ENCODE measurements at places on chromosomes 5 and 9.

- DNase-seq: no peak
These were observed 62.1 kb downstream of the CEMIP2 start for GRCh38 chr9:71706176-71706575.

- no peak for DNase-seq
These were observed 52.8 kb downstream of the CAST start for GRCh38 chr5:96714951-96715451.

DNA sequence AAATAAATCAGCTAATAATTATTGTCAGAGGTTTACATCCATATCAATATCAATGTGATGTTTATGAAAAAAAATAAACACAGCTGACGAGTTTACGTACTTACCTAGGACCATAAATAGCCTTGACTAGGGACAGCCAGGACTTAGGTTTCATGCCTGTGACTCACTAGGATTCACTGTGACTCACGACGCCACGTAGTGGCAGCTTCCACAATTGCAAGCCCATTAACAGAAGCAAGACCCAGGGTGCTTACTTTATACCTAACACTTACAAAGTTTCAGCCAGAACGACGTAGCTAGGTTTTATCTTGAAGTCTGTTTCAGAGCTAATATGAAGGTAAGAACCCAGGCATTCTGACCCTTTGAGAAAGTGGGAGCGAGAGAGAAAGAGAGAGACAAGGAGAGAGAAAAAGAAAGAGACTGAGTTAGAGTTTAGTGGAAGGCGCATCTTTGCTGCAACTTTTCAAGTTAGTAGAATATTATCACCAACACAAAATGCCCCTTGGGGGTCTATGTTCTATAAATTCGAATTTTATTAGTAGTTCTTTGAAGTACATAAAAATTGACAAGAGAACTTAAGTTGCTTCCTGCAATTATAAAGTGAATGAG is 191.2 kb downstream of the GNA14 start:
- DNase-seq: peak; percentile 61

DNA sequence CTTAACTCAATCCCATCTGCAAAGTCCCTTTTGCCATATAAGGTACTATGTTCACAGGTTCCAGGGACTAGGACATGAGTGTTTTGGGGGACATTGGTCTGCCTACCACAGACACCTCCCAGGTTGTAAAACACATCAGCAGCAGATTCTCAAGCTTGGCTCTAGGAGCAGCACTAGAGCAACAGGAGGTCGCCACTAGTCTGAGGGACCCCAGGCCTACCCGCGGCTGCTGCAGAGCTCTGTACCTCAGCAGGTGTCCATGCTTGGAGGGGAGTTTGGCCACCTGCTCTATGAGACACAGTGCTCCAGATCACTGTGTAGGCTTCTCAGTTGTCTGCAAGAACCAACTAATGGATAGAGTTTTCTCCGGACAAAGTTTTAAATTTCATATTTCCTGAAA is 262.2 kb upstream of the ARRDC3 start:
- DNase-seq: no peak

DNA sequence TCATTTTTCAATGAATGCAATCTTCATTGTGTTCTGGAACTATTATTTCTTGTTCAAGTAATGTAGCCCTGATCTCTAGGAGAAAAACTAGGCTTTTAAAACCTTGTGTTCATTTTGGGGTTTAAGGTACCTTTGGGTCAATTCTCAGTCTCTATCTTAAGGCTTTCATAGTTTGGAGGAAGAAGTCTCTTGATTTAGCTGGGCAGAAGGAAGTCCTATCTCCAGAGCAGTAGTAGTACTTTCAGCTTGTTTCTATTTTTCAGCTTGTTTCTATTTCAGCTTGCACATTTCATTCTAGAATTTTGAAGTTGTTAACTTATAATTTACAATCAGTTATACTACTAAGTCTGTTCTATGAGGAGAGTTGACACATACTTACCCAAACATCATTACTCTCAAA is 15.2 kb downstream of the CSNK1G3 start:
- DNase-seq: no peak

- DNase-seq: no peak
These were observed 14.9 kb downstream of the IL4 start for GRCh38 chr5:132688536-132689339.

DNA sequence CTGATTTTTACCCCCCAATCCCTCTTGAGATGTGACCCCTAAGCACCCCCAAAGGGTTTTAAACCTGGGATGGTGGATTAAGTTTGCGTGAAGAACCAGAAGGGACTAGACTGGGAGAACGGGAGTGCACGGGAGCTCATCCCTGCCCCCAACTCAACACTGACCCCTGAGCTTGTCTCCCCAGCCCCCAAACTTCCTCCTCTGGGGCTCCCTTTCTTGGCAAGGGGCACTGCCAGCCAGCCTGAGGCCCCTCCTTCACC is 5.0 kb upstream of the SET start:
- DNase-seq: no peak

- DNase-seq: no peak
These were observed 30.7 kb downstream of the IFNW1 start for GRCh38 chr9:21110708-21111576.

GRCh38 chr9:77427256-77427927 is 220.7 kb downstream of the GNA14 start:
- DNase-seq: no peak

- DNase-seq: no peak
These were observed 278.6 kb upstream of the C9orf72 start for GRCh38 chr9:27851858-27852257.

DNA sequence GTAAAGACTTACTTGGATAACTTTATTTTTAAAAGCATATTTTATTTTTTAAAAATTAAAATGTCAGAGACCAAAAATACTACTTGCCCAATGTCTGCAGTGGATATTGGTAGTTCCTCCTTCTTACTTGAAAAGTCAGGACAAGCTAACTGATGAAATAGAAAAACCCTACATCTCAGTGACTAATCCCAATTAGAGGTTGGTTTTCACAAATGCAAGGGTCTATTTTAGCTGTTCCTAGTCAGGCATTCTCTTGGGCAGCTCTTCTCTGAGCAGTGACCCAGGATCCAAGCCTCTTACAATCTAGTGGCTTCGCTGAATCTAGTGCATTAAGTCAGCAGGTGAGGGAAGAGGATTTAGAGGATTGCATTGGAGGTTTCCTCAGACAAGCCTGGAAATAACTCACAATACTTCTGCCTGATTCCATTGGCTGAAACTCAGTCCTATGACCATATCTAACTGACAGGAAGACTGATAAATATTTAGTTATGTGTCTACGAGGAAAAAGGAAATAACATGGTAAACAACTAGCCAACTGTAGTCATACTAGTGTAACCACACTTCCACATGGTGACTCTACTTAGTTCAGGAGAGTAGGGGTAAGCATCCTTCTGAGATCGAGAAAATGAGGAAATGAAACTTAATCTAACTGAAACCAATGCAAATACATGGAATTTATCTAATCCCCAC is 34.2 kb upstream of the MIER3 start:
- DNase-seq: no peak

- no peak for DNase-seq
These were observed 118.7 kb upstream of the CD180 start for GRCh38 chr5:67315082-67315989.

- DNase-seq: no peak
These were observed 24.8 kb upstream of the HNRNPA0 start for GRCh38 chr5:137778772-137779564.

- DNase-seq: no peak
These were observed 508 bp upstream of the SNCAIP start for GRCh38 chr5:122311497-122311960.

DNA sequence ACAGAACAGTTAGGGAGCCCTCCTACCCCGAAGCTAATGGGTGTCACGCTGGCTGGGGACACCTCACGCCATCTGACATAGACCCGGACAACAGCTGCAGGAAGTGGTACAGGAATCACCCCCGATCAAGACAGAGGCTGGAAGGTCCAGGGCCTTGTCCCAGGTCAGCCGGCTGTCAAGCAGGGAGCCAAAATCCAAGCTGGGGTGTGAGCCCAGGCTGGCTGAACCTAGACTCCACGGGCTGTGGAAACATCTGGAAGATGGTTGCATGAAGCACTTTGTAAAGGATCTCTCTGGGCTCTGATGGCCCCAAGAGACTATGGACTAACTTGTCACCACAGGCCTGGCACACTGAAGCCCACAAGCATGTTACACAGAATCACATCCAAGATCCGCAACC is 68.9 kb upstream of the STXBP1 start:
- no peak for DNase-seq

GRCh38 chr5:159765760-159766517 is 150.3 kb upstream of the ADRA1B start:
- DNase-seq: no peak

DNA sequence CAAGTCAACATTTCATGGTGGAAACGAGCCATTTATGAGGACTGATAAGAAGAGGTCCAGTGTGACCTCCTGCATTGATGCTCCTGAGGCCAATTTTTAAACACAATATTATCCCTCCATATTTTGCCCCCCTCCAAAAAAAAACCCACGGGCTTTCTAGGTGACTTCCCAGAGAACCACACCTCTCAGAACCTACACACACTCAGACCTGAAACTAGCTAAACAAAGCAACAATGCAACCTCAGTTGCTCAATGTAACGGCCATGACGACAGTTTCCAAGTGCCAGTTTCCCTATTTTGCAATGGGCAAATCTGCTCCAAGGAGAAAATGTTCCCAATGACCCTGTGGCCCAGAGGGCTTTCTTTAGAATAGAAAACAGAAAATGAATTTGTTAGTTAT is 3.5 kb downstream of the NRG2 start:
- DNase-seq: no peak

DNA sequence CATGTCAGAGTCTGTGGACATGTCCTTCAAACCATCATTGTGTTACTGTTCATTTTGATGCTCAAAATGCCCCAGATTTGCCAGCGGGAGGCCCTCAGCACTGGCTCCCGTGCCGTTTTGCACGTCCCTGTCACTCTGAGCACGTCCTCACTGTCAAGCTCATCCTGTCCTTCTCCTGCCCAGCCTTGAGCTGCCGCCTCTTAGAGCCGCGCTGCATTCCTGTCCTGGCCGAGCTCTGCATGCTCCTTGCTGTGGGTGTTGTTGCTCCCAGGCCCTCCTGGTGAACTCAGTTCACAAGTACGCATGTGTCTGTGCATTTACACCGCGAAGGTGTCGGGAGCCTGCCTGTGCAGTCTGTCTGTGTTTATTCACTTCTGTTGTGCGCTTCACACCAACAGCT is 62.2 kb downstream of the WNK2 start:
- no peak for DNase-seq

DNA sequence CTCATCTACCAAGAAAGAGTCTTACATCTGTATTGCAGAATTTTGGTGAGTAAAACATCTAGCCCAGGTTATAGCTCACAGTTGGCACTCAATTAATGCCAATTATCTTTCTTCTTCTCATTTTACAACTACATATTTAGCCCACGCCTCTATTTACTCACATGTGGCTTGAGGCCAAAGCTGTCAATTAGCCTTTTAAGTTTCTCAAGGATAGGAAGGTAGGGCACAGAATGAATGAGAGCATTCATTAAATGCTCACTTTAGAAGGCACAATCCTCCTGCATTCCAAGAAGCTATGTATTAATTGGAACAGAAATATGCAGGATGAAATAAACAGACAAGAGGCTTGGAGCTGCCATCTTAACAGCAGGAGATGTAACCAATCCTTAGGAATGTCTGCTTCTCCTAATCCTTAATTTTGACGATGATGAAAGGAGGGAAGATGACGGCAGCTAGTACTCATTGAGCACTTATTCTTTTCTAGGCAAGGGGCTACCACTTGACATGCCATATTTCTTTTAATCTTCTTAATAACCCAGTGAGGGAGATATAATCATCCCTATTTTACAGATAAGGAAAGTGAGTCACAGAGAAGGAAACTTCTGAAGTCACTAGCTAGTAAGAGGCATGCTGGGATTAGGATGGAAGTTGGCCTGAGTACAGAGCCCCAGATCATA is 30.8 kb upstream of the PANK3 start:
- DNase-seq: no peak

DNA sequence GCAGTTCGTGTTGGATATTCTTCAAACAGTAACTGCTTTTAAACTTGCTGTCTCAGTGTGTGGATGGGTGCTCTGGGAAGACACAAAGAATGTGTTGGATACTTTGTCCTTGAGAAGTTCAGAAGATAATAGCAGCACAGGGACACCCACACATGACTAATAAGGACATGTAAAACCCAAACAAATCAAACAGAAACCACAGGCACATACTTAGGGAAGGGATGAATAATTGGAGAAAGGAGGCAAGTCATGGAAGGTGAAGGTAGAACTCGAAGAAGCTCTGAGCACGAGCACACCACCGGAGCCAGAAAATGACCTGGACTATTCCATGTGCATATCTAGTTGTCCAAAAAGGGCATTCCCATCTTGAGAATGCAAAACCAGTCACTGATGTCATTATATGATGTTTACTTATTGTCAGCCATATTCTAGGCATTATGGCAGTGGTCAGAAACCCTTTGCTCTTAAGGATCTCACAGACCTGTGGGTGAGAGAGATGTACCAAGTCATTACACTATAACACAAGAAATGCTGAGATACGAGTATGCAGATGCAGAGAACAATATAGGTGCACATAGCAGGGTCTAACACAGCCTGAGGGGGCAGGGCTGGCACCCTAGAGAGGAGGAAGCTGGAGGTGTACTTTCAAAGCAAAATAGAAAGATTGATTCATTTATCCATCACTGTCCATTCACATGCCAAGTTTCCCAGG is 152.9 kb downstream of the PIK3R1 start:
- no peak for DNase-seq

- no peak for DNase-seq
These were observed 8.9 kb upstream of the BNC2 start for GRCh38 chr9:16879416-16879815.

DNA sequence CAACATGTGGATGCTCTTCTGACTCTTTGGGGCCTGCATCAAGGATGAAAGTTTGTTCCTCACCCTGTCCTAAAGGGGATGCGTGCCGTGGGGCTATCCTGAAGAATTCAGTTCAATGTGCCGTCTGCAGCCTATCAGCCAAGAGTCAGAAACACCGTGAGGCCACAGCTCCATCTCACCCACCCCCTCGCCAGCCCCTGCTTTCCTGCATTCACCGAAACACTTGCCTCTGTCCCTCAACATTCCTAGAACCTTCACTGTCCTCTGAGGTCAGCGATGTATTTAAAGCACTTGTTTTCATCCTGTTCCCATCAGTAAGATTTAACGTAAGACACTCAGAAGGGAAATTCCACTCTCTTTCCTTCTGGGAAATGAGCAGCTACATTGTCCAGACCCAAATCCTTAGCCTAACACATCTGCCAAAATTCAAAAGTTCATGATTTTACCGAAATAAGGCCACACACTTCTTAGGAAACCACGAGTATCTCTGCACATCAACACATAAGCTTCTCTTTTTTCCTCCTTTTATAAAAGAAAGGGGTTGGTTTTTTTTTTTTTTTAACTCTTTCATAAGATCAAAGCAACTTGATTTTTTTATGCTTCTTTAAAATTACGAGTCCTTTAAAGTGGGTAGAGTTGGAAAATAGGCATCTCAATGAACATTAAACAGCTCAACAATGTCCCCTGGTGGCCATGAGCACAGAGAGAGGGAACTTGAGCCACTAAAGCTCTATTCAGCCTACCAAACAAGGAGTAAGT is 100.7 kb downstream of the SUSD1 start:
- DNase-seq: peak; percentile 39

Data from central memory CD8-positive, alpha-beta T cell (primary cell).